Pancreas (tissue), 10 donors: ENCODE measurements at places on chromosomes 1 and 21. TPM values are rescaled to one million over a fixed set of nuclear protein-coding genes. Genes with fewer than 3 reads are reported as not detected.
A peak's percentile ranks its signal among the peaks of the same experiment; 100 is the strongest.

The SPTA1 gene
- total RNA-seq: 0.13 TPM

The TRPM2 gene
- 2.0 TPM for total RNA-seq

The SYT6 gene
- total RNA-seq: 3.9 TPM

The KRTAP19-3 gene
- total RNA-seq: not detected

DNA sequence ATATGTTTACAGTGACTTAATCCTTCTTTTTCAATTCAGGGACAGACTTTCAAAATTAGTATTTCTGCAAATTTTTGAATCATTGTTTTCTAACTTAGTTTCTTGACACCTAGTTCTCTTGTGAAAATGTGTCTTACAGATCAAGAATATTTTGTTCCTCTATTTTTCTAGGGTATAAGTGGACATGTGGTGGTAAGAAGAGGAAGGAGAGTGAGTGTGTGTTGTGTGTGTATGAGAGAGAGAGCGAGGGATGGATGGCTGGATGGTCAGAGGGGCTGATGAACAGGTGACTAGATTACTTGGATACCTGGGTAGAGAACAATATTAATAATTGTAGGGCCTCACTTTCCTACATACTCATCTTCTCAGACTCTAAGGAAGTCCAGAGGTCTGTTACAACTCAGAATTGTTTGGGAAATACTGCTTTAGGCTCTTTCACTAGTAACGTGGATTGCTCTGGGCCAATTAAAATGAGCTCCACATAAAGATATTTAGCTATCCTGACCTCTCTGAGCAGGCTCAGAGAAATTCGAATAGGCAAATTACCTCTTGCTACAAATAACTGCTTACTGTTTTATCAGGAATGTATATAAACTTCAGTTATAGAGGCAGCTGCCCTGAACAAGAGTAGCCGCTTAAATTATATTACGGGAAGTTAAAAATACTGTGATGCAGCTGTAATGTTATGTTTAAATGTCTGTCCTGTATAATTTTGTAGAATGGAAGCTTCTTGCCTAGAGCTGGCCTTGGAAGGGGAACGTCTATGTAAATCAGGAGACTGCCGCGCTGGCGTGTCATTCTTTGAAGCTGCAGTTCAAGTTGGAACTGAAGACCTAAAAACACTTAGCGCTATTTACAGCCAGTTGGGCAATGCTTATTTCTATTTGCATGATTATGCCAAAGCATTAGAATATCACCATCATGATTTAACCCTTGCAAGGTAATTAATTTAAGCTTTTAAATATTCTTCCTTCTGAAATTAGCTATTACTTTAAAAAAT, 19.7 kb downstream of the GPSM2 start:
- DNase-seq: no peak

DNA sequence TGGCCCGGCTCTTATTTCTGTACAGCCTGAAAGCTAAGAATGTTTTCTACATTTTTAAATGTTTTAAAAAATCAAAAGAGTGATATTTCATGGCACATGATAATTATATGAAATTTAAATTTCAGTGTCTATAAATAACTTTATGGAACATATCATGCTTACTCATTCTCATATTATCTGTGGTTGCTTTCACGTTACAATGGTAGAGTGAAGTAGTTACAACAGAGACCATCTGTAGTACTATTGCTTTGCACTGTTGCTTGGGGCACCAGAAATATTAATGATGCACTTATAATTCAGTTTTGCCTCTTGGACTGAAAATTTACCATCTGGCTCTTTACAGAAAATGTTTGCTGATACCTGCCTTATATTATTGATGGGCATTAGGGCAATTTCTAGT, 481.6 kb downstream of the PLPP3 start:
- DNase-seq: no peak

DNA sequence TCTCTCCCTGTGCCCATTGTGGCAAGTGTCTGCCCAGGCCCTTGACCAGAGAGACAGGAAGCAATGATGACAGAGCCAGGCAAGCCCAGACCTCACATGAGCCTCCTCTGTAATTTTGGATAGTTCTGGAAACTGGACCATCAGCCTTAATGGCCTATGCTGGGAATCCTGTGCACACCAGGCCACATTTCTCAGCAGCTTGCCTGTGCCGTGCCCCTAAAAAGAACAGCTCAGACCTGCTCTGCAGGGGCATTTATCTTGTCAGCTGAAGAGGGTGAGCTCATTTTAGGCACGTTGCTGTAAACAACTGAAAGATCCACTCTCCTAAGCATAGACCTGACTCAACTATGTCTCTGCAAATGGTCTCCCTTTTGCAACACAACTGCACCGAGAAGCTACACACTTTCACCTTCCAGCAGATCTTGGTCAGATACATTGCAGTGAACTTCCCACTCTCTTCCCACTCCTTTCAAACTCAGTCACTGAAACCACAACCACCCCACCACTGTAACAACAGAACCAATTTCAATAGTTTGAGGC, 53.5 kb upstream of the BACH1 start:
- DNase-seq: no peak

DNA sequence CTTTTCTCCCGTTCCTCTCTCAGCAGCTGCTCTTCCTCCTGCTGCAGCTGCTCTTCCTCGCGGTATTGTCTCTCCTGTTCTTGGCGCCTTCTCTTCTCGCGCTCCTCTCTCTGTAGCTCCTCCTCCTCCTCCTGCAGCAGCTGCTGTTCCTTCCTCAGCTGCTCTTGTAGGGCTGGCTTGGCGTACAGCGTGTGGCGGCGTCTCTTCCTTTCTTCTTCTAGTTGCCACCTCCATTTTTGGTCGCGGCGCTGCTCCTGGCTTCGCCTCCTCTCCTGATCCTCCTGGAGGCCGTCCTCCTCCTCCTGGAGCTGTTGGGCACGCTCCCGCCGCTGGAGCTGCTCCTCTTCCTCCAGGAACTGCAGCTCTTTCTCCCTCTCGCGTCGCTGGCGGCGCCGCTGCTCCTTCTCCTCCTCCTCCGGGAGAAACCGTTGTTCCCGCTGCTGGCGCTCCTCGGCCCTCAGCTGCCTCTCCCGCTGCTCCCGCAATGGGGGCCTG, 4.8 kb downstream of the TCHH start:
- peak; percentile 78 for DNase-seq

DNA sequence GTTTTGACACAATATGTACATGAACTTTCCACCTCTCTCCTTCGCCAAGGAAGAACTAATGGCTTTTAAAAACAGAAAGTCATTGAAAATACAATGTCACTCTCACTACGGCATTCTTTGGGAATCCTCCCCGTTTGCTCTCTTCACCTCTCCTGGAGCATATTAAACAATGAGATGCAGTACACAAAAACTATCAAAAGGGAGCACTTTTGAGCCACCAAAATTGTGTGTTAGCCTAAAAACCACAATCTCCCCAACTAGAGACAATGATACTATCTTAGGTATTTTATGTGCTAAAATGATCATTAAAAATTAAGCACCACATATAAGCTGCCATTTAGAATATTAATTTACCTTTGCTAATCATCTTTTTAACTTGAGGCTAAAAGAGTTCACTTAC, 425.5 kb downstream of the KCTD3 start:
- DNase-seq: no peak

GRCh38 chr1:218464871-218465270, 119.7 kb downstream of the TGFB2 start:
- DNase-seq: no peak

GRCh38 chr1:31376375-31377134, 3.7 kb upstream of the FABP3 start:
- no peak for DNase-seq

- DNase-seq: no peak
Observed at GRCh38 chr1:222777463-222777862, 37.4 kb upstream of the DISP1 start.

DNA sequence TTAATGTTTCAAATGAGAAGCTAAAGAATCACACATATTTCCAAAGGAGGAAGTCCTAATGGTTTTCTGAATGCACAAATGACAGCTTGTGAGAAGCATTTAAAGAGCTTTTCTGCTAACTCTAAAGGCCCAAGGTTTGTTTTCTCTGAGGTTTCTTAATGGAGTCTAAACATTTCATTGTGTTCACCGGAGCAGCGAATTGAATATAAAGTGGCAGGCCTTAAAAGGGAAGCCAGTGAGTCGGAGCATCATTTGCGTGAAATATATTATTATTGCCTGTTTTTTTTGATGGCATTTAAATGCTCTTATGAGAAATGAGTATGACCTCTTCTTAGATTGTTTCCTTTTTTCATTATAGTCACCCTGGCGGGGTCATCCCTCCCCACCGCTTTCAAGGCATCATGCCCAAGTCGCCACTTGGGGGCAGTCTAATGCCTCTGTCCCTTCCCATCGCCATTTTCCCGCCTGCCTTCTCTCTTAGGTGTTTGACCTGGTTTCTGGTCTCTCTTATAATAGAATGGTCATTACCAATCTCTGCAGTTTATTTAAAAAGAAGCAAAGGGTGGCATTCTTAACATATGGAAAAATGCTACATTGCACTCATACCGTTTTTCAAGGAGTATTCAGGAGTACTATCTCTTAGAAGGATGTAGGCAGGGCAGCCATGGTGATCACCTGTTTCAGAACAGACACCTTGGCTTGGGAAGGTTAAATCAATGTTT, 25.3 kb upstream of the OVAAL start:
- peak; percentile 72 for DNase-seq

DNA sequence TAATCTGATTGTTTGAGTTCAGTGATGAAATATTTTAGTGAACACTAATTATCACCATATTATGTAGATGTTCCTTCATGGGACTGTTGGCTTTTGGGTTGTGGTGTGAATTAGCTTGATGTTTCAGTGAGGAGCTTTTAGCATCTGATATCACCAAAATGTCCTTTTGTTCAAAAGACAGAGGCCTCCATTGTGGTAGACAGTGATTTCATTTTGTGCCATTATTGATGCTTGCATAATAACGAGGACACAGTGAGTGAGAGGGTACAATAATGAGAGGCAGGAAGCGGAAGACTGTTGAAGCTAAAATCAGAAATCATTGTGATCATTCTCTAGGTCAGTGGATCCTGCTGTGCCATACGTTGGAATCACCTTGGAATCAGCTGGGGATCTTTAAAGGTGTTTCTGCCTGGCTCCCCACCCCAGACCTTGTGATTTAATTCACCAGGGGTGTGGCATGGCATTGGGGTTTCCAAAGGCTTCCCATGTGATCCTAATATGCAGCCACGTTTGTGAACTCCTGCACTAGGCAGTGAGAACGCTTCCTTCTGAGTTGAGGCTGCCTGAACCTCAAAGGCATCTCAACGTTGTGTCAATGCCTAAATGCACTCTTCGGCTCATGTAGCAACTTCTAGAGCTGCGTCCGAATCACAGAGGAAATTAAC, 82.1 kb upstream of the KIF1B start:
- DNase-seq: no peak

GRCh38 chr1:100578201-100578600, 40.3 kb downstream of the GPR88 start:
- DNase-seq: no peak
